ENCODE measurements at places on chromosomes 4 and X.
A peak's percentile ranks its signal among the peaks of the same experiment; 100 is the strongest.

GRCh38 chr4:105257817-105258495 lies 111.3 kb downstream of the TET2 start:
- DNase-seq: no peak

DNA sequence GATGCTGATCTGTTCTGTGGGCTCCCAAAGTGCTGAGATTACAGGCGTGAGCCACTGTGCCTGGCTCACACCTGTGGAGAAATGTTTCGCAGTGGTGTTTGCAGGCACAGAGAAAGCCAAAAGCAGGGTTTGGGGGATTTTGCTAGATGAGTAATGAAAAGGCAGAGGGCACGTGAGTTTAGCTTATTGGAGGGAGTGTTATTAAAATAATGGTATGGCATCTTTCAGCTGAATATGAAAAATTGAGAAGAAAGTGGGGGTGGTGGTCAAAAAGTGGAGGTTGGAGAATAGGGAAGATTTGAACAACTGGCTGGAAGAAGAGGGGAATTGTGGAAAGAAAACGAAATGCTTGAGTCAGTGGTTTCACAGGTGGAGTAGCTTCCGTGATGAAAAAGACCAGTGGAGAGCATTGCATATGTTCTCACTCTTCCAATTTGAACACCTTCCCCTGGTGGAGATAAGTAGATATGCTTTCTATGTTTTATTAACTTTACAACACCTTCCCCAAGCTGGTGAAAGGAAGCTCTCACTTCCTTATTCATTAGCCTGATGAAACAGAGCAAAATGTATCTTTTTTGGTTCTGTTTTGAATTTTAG lies 1.1 kb upstream of the CHST7 start:
- peak; percentile 44 for DNase-seq

DNA sequence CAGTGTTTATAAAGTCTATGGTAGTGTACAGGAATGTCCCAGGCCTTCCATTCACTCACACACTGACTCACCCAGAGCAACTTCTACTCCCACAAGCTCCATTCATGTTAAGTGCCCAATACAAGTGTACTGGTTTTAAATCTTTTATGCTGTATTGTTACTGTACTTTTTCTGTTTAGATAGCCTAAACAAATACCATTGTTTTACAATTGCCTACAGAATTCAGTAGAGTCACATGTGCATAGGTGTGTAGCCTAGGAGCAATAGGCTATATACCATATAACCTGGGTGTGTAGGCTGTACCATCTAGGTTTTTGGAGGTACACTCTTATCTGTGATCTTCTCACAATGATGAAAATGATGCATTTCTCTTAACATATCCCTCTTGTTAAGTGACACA lies 126.7 kb downstream of the DGKK start:
- no peak for DNase-seq

DNA sequence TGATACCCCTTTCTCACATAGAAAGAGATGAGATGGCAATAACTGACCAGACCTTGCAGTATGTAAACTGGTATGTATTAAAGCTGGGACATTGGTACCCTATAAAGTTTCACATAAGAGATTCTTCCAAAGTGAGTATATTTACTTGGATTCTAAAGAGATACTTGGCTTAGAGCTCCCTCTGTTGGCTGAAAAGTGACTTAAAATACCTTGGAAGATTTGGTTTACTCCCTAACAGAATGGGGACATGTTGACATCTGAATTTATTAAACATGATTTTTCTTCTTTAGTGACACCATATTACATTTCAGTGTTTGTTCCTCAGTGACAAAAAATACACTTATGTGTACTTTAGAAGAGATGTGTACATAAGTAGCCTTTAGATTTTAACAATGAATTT lies 47.9 kb upstream of the RGN start:
- peak; percentile 65 for DNase-seq

DNA sequence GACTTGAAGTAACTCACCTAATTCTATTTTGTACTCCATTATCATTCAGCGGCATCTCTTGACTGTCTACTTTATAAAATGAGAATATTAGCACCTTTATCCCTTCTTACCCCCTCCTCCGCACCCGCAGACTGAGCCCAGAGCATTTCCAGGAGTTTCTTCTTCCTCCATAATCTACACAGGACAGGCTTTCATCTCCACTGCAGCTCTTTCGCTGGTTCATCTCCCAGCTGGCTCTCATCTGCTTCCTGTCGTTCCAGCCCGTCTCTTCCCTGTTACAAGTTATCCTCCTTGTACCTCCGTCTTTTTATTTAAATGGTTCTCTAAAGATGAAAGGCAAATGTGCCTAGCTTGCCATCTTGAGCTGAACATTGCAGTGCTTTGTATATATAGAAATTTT lies 39.8 kb downstream of the GALNT7 start:
- no peak for DNase-seq

All from KBM-7 (cell line).